SK-MEL-5 (cell line): ENCODE measurements at places on chromosomes 6 and 20.

DNA sequence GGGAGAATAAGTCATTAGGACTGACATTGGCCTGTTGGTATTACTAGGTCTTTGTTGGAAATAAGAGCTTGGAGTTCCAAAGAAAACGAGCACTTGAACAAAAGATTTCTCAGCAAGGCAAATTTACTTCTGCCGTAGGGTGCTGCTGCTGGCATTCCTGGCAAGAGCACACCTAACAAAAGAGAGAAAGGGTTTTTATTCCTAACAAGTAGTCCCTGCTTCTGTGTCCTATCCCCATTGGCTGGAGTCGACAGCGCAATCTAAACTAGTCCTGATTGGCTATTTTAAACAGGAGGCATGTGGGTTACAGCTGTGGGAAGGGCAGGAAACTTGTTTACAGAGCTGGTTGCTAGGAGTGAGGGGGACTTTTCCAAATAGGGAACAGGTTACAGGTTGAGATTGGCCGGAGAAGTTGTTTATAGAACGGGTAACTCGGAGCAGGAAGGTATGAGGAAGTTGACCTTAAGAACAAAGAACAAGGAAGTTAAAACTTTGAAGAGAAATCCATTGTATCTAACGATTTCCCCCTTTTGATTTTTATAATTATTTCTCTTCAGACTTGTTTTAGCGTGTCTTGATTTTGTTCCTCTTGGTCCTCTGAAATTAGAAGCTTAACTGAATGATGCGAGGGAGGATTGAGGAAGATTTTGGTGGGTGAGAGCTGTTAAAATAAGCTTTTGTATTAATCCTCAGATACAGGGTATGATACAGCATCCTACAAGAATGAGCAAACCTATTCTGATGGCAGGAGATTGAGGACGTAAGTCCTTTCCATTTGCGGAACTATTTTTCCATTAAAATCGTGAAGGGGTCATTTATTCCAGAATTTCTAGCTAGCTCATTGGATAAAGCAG, 3.4 kb upstream of the ZNFX1 start:
- peak; percentile 74 for DNase-seq

DNA sequence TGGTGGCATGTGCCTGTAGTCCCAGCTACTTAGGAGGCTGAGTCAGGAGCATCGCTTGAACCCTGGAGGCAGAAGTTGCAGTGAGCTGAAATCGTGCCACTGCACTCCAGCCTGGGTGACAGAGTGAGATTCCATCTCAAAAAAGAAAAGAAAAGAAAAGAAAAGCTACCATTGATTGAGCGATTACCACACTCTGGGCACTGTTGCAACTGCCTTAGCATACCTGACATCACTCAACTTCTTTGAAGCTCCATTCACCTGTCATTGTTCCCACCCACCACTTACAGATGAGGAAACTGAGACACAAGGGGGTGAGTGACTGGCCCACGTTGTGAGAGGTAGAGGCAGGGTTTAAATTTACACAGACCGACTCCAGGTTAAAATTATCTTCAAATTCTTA, 442.1 kb upstream of the SULF2 start:
- no peak for DNase-seq

- DNase-seq: peak; percentile 37
Observed at GRCh38 chr6:143449714-143450452, 612 bp downstream of the ADAT2 start.

DNA sequence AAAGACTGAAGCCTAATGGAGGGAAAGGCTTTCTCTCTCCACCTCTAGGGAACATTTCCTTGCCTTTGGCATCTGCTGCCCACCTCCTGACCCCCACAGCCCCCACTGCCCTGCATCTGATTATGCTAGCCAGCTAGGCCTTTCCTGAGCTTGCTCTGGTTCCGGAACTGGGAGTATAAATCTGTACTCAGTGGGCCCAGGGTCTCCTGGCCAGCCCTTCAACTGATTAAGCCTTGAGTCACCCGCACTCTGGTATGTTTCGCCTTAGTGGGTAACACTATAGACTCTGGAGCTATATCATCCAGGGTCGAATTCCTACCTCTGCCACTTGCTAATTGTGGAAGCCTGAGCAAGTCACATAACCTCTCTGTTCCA, 45.6 kb upstream of the RIPOR2 start:
- no peak for DNase-seq

GRCh38 chr6:112310439-112311125, 36.5 kb upstream of the RFPL4B start:
- no peak for DNase-seq

GRCh38 chr6:129476810-129477209, 233.2 kb downstream of the ARHGAP18 start:
- DNase-seq: no peak

DNA sequence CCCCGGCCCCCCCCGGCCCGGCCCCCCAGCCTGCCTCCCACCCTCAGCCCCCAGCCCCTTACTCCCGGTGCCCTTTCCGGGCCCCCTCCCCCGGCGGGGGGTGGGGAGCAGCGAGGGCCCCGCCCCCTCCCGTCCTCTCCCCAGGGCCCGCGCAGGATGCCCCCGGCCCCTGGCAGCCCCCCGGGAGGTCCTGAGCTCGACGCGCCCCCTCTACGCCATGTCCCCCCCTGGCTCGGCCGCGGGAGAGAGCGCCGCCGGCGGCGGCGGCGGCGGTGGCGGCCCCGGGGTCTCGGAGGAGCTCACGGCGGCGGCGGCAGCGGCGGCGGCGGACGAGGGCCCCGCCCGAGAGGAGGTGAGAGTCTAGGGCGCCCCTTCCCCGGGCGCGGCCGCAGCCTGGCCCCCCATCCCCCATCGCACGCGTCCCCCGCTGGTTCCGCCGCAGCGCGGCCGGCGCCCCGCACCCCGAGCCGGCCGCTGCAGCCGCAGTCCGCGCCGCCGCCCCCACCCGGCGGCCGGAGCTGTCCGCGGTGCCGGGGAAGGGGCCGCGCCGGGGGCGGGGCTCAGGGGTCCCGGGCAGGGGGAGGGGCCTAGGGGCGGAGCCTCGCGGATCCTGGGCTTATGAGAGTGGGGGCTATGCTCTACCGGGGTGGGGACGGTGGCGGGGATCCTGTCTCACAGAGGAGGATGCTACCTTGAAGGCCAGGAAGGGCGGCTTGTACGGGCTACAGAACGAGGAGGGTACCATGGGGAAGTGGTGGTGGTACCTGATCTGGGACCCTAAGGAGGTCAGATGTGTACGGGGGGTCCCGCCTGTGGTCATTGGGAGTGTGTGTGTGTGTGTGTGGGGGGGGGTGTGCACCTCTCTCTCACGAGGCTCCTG, 516 bp downstream of the TMEM151B start:
- no peak for DNase-seq

DNA sequence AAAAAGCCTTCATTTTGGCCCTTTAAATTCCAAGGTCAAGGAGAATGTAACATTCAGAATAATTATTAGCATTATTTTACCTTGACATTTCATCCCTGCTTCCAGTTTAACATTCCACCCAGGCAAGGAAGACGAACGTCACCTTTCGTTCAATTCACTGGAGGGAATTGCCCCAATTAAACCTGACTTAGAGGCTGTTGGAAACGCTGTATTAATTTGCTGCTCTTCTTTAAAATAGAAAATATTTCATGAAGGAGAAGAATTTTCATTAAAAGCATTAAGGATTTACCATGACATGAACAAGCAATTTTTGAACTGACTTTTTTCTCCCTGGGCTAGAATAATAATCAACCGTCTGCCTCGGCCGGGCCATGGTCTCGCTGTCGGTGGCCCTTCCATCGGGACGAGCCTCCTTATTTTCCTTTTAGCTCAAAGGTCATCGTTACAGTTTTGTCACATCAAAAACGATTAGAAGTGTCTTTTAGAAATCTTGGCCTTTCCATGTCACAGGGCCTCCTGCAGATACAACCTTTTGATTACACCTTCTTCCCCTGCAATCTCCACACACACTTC, 282.9 kb upstream of the SOX4 start:
- no peak for DNase-seq

DNA sequence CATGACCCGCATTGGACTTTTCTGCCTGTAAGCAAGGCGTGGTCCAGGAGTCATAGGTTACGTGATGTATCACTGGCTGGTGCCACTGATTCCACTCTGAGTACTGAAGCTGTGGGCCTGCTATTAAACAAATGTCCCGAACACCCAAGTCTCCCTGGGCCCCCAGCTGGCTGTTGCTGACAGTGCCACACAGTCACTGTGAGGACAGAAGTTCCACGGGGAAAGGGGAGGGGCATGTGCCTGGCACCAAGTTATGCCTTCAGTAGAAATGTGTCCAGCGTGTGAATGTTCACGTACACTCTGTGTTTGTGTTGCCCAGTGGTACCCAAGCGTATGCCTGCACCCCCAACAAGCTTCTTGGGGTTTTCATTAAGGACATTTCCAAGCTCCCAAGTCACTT, 171.4 kb upstream of the QKI start:
- no peak for DNase-seq

DNA sequence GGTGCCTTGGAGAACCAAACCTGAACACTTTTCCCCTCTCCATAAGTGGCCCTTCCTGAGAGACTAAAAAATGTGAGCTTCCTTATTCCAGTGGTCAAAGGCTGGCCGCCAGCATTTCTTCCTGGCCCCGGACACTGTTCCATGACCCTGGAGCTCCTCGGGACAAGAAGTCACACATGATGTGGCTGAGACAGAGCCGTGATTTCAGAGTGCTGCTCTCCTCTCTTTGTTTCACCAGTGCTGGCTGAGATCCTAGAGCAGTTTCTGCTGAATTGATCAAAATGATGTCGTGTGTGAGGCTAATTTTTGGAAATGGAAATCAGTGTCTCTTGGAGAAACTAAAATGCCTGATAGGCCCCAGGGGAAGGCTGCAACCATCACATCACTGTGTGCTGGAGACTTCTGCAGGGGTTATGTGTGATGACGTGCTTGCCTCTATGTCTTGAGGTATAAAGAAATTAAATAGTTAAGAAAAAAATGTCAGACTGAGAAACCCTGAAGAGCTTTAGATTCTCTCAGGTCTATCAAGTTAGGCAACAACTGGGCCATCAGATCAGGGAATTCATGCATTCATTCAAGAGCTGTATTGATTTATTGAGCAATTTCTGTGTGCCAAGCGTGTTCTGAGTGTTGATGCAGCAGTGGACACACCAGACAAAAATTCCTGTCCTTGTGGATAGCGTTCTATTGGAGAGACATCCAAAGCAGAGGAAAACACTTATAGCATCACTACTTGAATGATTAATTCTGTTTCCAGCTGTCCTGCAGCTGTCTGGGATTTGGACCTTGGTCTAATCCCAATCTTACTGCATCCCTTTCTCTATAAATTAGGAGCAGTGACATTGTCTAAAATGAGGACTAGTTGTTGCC, 72.7 kb upstream of the CCN6 start:
- DNase-seq: no peak

GRCh38 chr6:87753131-87753685, 51.2 kb upstream of the AKIRIN2 start:
- no peak for DNase-seq

- no peak for DNase-seq
Observed at GRCh38 chr20:47735412-47736400, 49.6 kb downstream of the SULF2 start.

DNA sequence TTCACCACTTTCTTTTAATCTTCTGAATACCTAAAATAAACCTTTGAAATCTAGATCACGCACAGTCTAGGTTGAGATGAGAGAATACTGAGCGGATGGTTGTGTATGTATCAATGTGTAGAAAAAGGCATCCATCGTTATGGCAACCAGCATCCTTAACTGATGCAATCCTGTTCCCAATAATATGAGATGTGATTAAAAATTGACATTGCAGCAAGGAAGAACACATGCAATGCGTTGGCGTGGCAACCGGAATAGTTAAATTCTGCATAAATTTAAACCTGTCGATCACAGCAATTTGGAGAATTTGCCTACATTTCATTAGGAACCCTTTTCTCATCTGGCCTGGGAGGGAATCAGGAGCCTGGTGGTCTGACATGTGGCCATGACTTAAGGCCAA, 1.3 kb upstream of the L3MBTL1 start:
- no peak for DNase-seq

DNA sequence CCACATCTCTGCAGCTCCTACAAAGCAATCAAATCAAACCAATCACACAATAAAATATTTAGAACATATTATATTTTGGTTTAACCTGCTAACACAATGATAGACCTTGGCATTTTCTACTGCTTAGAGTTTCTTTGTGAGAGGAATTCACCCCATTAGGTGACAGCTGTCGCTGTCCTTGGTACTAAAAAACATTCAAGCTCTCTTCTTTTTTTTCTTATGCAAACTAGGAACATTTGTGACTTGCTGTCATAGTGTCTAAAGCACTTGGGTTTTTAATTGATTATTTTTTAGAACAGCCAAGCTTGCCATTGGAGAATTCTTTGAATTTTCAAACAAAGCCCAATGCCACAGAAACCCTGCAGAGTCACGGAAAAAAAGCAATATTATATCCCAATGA, 46.4 kb downstream of the CNR1 start:
- DNase-seq: no peak

DNA sequence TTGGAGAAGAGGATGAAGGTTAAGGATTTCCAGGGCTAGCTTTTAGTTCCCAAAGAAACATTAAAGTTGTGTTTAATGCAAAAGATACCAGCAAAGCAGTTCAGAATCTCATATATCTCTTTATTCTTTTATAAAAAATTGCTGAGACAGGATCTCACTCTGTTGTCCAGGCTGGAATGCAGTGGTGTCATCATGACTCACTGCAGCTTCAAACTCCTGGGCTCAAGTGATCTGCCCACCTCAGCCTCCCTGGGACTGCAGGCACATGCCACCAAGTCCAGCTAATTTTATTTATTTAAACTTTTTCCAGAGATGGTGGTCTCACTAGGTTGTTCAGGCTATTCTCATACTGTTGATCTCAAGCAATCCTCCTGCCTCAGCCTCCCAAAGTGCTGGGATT, 41.1 kb upstream of the CAP2 start:
- DNase-seq: no peak

DNA sequence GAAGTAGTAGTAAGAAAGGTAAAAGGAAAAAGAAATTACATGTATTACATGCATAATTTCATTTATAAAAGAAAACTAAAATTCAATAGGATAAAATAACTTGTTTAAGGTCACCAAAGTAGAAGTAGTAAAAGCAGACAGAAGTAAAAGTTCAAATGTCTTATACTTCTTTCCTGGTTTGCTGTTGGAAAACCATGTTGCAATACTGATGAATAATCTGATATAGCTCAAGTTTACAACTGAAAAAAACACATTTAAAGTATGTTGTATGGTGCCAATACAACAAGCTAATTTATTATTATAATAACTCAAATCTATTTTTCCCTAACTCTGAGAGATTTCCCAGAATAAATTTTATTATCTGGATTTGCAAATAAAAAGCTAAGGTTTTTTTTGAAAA, 78.3 kb downstream of the PHIP start:
- DNase-seq: no peak

GRCh38 chr6:52411911-52412310, 8.2 kb upstream of the EFHC1 start:
- DNase-seq: no peak

- DNase-seq: no peak
Observed at GRCh38 chr6:12250383-12250770, 39.8 kb upstream of the EDN1 start.
